Mesothelial cell of epicardium (in vitro differentiated cells): ENCODE measurements at places on chromosomes 7 and 10.

DNA sequence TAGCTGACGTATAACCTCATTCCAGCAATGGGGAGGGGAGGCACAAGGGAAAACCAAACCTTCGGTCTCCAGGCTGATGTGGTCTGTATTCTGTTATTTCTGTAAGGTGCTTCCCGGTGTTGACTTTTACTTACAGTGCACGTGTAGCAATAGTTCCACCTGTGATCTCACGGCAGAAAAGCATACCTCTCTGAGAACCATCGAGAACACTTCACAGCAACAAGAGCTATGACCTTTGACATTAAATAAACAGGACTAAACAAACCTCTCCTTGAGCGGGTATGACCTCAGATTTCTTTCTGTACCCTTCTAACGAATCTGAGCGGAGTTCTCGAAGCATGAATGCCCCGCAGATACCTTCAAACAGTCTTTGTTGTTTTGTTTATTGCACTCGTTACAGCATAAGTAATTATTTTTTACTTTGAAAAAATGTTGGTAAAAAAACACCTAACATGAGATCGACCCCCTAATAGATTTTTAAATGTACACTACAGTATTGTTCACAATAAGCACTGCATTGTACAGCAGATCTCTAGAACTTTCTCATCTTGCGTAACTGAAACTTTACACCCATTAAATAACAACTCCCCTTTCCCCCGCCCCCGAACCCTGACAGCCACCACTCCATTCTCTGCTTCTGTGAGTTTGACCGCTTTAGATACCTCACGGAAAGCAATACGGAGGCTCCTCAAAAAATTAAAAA is 282.3 kb downstream of the GATA3 start:
- H3K27ac ChIP-seq = no peak overlapping the region
- H3K36me3 ChIP-seq = peaks cover 2% of the 10 kb centered on the region
- peaks cover 1% of the 10 kb centered on the region for H3K4me1 ChIP-seq
- peaks cover 18% of the 10 kb centered on the region for H3K27me3 ChIP-seq
- H3K4me3 ChIP-seq = no peak overlapping the region

- no peak overlapping the region for H3K4me3 ChIP-seq
- peaks cover 41% of the 10 kb centered on the region for H3K36me3 ChIP-seq
- DNase-seq = no peak
- no peaks in the 10 kb centered on the region for H3K4me1 ChIP-seq
Observed at GRCh38 chr7:158743219-158743618, 38.6 kb upstream of the NCAPG2 start.

GRCh38 chr7:4386190-4386589 is 295.9 kb upstream of the FOXK1 start:
- no peaks in the 10 kb centered on the region for H3K4me1 ChIP-seq
- H3K36me3 ChIP-seq = peaks cover 4% of the 10 kb centered on the region
- no peak for DNase-seq
- H3K4me3 ChIP-seq = no peak overlapping the region

- H3K27ac ChIP-seq = peak overlapping the region; percentile 59
- DNase-seq = no peak
- peak overlapping the region; percentile 25 for H3K4me3 ChIP-seq
- H3K27me3 ChIP-seq = no peaks in the 10 kb centered on the region
Observed at GRCh38 chr7:77425101-77426051, 9.2 kb upstream of the GSAP start.

DNA sequence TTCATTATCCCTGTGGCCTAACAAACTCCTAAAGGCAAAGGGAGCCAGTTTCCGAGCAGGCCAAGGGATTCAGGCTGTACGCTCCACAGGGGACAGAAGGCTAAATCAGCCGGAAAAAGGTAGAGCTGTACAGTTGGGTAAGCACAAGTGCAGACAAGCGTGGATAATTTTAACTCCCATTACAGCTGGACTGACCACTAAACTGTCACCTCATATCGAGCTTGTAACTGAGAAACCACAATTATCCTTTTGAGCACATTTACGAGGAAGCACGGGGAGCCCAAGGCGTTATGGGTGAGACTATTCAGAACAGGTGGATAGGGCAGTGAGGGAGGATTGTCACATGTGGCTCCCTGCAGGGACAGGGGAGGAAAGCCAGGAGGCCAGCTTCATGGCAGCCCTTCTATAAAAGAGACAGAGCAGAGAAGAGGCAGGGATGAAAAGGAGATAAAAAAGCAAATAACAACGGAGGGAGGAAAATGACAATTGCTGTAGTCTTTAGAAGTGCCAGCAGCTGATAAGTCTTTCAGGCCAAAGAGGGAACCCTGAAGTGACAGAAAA is 288.0 kb downstream of the FGFR2 start:
- no peak overlapping the region for H3K4me3 ChIP-seq
- peaks cover 47% of the 10 kb centered on the region for H3K4me1 ChIP-seq
- no peak for DNase-seq
- peak overlapping the region; percentile 44 for H3K27ac ChIP-seq

GRCh38 chr7:45716380-45717203 is 142.4 kb downstream of the ADCY1 start:
- H3K27me3 ChIP-seq = no peaks in the 10 kb centered on the region
- H3K36me3 ChIP-seq = no peaks in the 10 kb centered on the region
- no peak overlapping the region for H3K27ac ChIP-seq
- DNase-seq = no peak

- no peak for DNase-seq
- H3K4me1 ChIP-seq = no peaks in the 10 kb centered on the region
- no peak overlapping the region for H3K4me3 ChIP-seq
- peaks cover 59% of the 10 kb centered on the region for H3K27me3 ChIP-seq
- H3K27ac ChIP-seq = no peak overlapping the region
- no peaks in the 10 kb centered on the region for H3K36me3 ChIP-seq
Observed at GRCh38 chr7:31110331-31111108, 58.4 kb downstream of the ADCYAP1R1 start.

DNA sequence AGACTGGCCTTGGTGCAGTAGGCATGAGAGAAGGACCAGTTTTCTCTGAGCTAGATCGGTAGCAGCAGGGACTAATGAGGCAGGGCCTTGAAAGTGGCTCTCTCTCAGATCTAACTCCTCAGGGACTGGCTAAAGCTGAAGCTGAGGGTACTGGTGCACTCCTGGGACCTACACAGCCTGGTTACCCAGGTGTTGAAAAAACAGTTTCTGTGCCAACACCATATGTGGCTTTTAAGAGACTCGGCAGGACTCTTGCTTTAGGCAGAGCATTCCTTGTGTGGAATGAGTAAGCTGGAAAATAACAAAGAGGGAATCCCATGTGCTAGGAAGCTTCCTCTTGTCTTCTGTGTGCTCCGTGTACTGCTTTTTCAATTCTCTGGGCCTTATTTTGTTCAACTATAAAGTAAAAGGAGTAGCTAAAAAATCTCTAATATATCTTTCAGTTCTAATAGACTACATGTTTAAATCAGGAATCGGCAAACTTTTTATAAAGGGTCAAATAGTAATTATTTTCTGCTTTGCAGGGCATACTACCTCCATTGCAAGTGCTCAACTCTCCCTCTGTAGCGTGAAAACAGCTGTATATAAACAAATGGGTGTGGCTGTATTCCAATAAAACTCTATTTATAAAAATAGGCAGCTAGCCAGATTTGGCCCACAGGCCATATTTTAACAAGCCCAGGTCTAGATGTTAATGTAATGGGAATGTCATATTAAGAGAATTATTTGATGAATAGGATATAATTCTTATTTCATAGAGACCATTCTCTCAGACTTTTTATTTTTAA is 186.1 kb upstream of the KAT6B start:
- H3K27me3 ChIP-seq = no peaks in the 10 kb centered on the region
- H3K27ac ChIP-seq = no peak overlapping the region
- peaks cover 10% of the 10 kb centered on the region for H3K36me3 ChIP-seq
- no peak overlapping the region for H3K4me3 ChIP-seq
- peaks cover 2% of the 10 kb centered on the region for H3K4me1 ChIP-seq

DNA sequence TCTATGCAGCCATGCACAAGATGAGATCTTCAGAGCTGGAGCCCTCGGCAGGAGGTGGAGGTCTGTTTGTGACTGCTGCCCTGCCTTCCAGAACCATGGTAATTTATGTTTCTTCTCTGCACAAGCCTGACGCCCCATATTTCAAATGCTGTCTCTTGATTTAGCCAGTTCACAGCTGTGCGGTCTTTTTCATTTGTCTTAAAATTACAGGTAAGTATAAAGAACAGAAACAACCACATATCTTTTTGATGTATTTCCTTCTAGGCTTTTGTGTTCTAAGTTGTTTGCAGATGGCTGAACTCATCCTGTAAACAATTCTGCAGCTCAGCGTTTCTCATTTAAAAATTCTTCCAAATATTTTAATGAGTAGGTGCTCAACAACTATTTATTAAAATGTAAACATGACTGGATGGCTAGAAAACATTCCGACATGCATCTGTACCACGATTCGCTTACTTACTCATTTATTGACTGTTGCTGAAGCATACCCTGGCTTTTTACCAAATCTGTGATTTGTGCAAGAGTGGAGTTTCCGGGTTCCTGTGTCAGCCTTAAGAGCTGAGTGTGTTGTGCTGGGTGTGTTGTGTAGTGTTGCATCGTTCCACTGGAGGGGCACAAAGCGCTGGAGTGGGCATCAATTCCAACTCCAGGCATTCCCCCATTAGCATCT is 58.9 kb downstream of the PIP4K2A start:
- peak overlapping the region; percentile 2 for H3K4me3 ChIP-seq
- peaks cover 87% of the 10 kb centered on the region for H3K4me1 ChIP-seq
- H3K36me3 ChIP-seq = no peaks in the 10 kb centered on the region
- peak overlapping the region; percentile 93 for H3K27ac ChIP-seq
- no peak for DNase-seq

- peak; percentile 67 for DNase-seq
- H3K4me3 ChIP-seq = peak overlapping the region; percentile 61
- H3K27me3 ChIP-seq = no peaks in the 10 kb centered on the region
- H3K4me1 ChIP-seq = peaks cover 48% of the 10 kb centered on the region
- no peaks in the 10 kb centered on the region for H3K36me3 ChIP-seq
Observed at GRCh38 chr10:77165445-77166208, 472.0 kb downstream of the KCNMA1 start.

GRCh38 chr10:11324761-11325321 is 286.6 kb downstream of the USP6NL start:
- H3K27ac ChIP-seq = no peak overlapping the region
- H3K36me3 ChIP-seq = no peaks in the 10 kb centered on the region
- no peaks in the 10 kb centered on the region for H3K27me3 ChIP-seq

DNA sequence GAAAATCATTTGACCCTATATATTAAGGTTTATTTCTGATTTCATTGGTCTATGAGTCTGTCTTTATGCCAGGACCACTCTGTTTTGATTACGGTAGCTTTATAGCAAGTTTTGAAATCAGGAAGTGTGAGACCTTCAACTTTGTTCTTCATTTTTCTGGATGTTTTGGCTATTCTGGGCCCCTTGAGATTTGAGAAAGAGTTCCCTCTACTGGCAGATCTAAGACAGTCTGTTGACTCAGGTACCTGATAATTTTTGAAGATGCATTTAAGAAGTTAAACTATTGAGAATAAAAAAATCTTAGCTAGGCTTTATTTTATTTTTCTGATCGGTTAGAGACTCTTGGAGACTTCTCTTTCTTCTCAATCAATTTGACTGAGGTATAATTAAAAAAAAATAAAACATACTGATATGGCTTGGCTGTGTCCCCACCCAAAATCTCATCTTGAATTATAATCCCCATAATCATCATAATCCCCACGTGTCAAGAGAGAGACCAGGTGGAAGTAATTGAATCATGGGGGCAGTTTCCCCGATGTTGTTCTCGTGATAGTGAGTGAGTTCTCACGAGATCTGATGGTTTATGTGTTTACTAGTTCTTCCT is 209.2 kb downstream of the SNX10 start:
- peaks cover 9% of the 10 kb centered on the region for H3K4me1 ChIP-seq
- H3K27ac ChIP-seq = no peak overlapping the region
- no peak for DNase-seq

DNA sequence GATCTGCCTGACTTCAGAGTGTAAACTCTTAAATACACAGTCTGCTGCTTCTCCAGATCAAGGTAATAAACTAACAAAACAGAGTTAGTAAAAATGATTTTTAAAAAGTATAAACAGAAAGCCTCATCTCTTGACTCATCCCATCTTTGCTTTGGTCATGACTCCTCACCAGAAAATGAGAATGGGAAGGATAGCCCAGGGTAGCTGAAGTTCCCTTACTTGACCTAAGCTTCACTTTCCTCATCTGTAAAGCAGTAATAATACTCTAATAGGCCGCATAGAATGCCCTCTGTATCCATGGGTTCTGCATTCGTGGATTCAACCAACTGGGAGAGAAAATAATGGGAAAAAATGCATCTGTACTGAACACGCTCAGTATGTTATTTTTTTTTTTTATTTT is 11.3 kb upstream of the SLC25A28 start:
- peaks cover 2% of the 10 kb centered on the region for H3K4me1 ChIP-seq
- peaks cover 15% of the 10 kb centered on the region for H3K27me3 ChIP-seq
- H3K27ac ChIP-seq = no peak overlapping the region
- no peak overlapping the region for H3K4me3 ChIP-seq
- no peak for DNase-seq

DNA sequence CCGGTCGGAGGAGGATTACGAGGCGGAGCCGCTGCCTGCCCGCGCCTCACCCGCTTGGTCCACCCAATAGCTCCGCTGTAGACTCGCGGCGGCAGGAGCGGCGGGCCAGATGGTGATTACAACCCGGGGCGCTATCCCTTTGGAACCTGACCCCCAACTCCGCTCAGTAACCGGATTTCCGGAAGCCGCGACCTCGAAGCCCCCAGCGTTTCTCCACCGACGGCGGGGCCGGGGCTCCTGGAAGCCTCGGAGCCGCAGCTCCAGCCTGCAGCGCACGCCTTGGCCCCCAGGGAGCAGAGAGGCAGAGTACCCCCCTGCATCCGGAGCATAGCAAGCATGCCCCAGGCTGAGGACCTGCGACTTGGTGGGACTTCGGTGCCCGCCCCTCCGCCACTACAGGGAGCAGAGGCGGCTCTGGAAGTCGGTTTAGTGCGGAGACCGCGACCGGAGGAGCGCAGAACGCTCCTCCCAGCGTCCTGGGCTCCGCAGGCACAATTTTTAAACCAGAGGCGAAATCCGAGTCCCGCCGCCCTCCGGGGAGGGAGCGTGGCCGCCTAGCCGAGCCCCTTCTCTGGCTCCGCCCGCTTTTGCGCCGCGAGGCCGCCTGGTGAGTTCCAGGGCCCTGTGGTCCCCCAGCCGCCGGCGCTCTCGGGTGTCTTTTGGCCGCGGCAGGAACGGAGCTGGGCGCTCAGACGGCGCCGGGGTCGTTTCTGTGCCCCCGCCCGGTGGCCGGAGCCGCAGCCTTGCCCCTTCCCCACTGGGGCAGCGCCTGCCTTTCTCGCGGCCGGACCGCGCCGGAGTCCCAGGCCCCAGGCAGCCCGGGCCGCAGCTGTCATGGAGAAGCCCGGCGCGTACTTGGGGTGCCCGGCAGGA is 28.2 kb upstream of the BMS1 start:
- peaks cover 85% of the 10 kb centered on the region for H3K27me3 ChIP-seq
- peaks cover 6% of the 10 kb centered on the region for H3K4me1 ChIP-seq
- peak overlapping the region; percentile 72 for H3K4me3 ChIP-seq
- no peak for DNase-seq
- H3K27ac ChIP-seq = no peak overlapping the region

DNA sequence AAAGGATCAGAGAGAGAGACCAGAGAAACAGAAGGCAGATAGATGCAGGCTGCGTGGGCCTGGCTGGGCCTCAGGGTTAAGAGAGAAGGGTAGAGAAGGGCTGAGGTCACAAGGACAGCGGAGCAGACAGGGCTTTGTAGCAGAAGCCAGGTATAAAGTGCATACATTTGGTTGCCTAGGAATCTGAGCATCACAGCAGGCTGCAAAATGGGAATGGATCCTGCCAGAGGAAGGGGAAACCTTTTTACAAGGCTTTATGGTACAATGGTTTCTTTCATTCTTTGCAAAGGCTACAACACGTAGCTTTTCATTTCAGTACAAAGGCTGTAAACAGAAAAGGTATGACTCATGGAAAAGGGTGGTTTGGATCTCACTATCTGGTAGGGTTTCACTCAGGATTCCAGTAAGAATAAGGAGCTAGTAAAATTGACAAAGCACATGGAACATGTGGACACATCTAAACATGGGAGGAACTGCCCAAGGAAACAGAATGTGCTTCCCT is 275.1 kb downstream of the DOCK4 start:
- no peaks in the 10 kb centered on the region for H3K27me3 ChIP-seq
- no peak overlapping the region for H3K4me3 ChIP-seq
- no peak for DNase-seq
- H3K4me1 ChIP-seq = no peaks in the 10 kb centered on the region
